Fibroblast of the aortic adventitia (primary cell): ENCODE measurements at places on chromosomes 2 and 18. TPM values are rescaled to one million over a fixed set of nuclear protein-coding genes. Genes with fewer than 3 reads are reported as not detected.

Gene TMEM198
- total RNA-seq = 1.1 and 2.8 TPM in 2 replicates

Gene ATP6V1C2
- not detected in 2 replicates for total RNA-seq

Gene POTEI
- total RNA-seq = not detected in 2 replicates

Gene LBH
- 21.1 and 61.2 TPM in 2 replicates for total RNA-seq

Gene FRZB
- total RNA-seq = 0.08 and 0.18 TPM in 2 replicates

Gene PDE11A
- total RNA-seq = not detected in 2 replicates

Gene SLC40A1
- total RNA-seq = 19.7 and 306 TPM in 2 replicates

Gene SPATA3
- not detected in 2 replicates for total RNA-seq

Gene C2orf80
- total RNA-seq = not detected in 2 replicates

GRCh38 chr2:231364961-231365810 lies 30.3 kb upstream of the B3GNT7 start:
- DNase-seq = peak; percentile 63

GRCh38 chr2:224887141-224887540 lies 155.1 kb downstream of the DOCK10 start:
- peak; percentile 75 for DNase-seq

GRCh38 chr2:143802871-143803650 lies 673.8 kb downstream of the ARHGAP15 start:
- no peak for DNase-seq

GRCh38 chr2:86002375-86002774 lies 103.3 kb downstream of the POLR1A start:
- no peak for DNase-seq

GRCh38 chr18:7980656-7981055 lies 413.5 kb downstream of the PTPRM start:
- DNase-seq = peak; percentile 36

GRCh38 chr2:65373365-65373918 lies 59.0 kb downstream of the SPRED2 start:
- DNase-seq = no peak

DNA sequence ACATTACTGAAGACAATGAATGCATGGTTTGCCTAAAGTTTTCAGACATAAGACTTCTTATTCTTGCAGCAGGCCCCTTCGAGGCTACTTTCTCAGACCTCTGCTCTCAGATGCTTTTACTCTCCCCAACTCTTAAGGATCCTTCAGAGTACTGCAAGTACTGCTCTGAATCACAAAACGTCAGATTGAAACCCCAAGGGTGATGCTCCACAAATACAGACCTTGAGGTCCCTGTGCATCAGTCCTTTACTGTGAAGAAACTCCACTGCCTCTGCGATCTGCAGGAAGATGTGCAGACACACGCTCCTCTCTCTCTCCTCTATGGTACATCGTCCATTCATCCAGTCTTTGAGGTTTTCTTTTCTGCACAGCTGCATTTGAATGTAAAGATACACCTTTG lies 52.8 kb downstream of the EIF2AK3 start:
- no peak for DNase-seq

- DNase-seq = no peak
These were observed 112.3 kb upstream of the LYPD1 start for GRCh38 chr2:132782176-132782783.

- no peak for DNase-seq
These were observed 152.7 kb downstream of the CBLN2 start for GRCh38 chr18:72391427-72391826.

DNA sequence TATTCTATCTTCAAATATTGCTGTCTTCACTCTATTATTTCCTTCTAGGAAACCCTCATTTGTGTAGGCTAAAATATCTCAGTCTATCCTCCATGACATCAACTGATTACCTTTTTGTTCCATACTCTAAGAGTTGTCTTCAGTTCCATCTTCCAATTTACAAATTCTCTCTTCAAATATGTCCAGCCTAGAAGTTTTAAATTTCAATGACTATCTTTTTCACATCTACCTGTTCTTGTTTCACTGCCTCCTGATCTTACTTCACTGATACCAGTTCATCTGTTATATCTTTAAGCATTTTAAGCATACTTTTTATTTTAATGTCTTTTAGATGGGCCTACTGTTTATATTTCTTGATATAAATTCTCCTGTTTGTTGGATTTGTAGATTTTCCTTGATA lies 53.6 kb upstream of the COX7A2L start:
- DNase-seq = no peak
